NCI-H2171 (cell line): ENCODE measurements at places on chromosomes 11 and 22.
A peak's percentile ranks its signal among the peaks of the same experiment; 100 is the strongest.

GRCh38 chr11:128476729-128477128, 110.6 kb downstream of the ETS1 start:
- no peak for DNase-seq

DNA sequence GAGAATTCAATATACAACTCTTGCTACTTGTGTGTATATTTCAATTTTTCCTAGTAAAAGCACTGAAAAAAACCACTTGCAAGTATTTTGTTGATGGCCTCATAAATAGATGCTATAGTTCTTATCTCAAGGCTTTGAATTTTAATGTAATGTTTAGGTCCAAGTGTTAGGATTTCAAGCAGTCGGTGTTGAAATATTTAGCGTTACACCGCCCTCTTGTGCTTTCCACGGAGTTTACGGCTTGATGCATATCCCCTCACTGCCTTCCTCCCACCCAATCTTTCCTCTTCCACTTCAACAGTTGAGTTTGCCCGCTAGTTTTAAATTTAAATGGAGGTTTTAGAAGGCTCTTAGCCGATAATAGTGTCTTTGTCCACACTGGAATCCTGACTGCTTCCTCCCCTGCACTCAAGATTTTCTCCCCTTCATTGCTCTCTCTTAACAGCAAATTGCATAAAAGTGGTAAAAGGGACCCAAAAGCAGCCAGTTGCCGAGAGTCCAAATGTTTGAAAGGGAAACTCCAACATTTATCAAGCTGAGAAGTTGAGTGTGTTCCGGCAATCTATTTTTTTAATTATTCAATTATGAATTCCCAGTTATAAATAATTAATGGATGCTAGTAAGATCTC, 25.9 kb upstream of the HTATIP2 start:
- DNase-seq: no peak

DNA sequence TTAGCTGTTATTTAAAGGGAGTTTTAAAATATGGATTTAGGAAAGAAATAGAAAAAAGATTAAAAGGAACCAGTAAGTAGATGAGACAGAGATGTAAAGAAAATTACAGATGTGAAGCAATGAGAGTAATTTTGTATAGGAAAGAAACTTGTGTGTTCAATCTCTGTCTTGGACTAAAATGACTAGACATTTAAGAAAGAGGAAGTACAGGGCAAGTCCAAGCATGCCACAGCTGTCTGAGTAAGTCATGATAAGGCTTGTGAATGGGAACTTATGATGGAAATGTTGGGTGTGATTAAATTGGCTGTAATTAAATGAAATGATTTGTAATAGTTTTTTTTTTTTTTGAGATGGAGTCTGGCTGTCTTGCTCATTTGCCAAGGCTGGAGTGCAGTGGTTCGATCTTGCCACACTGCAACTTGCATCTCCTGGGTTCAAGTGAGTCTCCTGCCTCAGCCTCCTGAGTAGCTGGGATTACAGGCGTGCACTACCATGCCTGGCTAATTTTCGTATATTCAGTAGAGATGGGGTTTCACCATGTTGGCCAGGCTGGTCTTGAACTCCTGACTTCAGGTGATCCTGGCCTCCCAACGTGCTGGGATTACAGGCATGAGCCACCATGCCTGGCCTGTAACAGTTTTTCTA, 5.9 kb upstream of the ACY3 start:
- no peak for DNase-seq

DNA sequence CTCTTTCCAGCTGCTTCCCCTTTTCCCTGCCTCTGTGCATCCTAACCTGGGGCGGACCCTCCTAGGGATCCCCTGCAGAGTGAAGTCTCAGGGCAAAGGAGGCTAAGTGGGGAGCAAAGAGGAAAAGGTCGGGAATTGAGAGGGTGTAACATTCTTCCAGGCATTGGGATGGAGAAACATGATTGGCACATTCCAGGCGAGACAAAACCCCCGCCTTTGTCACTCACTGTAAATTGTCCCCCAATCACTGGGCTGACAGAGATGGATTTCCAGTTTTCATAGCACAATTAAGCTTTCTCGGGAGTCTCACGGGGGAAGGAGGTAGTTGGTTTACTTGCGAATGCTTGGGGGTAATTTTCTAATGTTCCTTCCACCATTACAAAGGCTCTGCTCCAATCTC, 74.9 kb downstream of the MIAT start:
- no peak for DNase-seq

DNA sequence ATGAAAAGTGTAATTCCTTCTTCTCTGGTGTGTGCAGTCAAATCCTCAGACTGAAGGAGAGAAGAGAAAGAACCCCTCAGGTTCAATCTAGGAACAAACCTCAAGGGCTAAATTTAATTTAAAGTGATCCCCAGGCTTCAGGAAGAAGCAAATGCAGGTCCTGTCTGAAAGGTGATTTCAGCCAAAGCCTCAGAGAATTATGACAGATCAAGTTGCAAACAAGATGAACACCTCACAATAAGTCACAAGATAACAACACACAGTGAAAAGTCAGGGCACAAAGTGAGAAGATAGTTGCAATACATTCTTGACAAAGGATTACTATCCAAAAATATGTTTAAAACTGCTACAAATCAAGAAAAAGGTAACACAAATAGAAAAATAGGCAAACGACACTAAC, 11.8 kb downstream of the ZP1 start:
- no peak for DNase-seq

DNA sequence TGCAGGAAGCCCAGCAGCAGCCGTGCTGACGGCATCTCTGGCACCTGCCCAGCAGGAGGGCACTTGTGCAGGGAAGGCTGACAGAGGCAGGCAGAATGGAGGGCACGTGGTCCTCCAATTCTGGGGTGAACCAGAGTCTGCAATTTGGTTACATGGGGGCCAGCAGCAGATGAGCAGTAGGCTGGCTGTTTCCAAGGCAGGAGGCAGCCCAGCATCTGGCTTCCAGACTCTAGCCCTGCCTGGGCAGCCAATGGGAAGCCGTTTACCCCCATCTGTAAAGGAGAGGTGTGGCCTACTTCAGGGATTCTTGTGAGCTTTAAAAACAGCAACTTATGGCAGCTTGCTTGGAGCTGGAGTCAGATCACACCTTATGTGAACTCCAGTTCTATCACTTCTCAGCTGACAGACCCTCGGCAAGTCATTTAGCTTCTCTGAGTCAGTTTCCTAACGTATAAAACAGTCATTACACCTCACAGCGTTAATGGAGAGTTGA, 27.9 kb upstream of the RASL10A start:
- DNase-seq: peak; percentile 99

DNA sequence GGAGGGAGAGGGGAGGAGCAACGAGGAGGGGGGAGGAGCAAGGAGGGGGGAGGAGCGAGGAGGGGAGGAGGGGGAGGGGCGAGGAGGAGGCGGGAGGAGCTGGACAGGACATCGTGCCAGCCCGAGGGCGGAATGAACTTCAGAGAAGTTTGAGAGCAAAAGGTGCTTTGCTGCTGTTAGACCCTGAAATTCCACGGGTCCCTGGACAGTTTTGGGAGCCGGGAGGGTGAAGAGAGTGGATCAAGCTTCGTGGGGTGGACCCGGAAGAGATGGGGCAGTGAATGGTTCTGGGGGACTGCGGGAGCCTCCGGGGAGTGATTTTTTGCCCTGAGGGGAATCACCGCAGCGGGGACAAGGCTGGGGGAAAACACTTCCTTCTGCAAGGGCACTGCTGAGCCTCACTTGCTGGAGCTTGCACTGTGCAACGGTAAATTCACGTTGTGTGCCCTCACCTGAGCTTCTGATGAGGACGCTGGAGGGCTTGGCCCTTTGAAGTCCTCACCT, 10.7 kb upstream of the NLRP6 start:
- no peak for DNase-seq

DNA sequence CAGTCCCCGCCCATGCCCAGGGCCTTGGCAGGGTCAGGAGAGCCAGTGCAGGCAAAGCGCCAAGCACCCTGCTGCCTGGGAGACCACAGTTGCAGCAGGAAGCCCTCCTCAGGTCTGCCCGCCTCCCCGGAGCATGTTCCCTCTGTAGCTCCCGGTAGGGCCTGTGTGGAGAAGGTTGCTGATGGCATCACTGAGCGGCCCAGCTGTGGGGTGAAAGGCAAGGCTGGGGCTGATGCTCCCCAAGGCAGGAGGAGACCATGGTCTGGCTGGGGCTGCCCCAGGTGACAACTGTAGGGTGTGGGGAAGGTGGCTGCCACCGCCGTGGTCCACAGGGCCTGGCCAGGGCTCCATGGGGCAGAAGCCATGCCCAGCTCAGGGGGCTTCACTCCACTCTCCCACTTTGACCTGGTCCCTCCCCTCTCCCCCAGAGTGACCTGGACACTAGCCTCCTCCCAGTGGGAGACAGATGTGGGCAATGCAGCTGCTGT, 53.0 kb downstream of the CDKN1C start:
- no peak for DNase-seq

GRCh38 chr11:116610190-116610589, 162.6 kb downstream of the BUD13 start:
- peak; percentile 60 for DNase-seq

- DNase-seq: no peak
These were observed 2.5 kb upstream of the TPST2 start for GRCh38 chr22:26592421-26592891.

DNA sequence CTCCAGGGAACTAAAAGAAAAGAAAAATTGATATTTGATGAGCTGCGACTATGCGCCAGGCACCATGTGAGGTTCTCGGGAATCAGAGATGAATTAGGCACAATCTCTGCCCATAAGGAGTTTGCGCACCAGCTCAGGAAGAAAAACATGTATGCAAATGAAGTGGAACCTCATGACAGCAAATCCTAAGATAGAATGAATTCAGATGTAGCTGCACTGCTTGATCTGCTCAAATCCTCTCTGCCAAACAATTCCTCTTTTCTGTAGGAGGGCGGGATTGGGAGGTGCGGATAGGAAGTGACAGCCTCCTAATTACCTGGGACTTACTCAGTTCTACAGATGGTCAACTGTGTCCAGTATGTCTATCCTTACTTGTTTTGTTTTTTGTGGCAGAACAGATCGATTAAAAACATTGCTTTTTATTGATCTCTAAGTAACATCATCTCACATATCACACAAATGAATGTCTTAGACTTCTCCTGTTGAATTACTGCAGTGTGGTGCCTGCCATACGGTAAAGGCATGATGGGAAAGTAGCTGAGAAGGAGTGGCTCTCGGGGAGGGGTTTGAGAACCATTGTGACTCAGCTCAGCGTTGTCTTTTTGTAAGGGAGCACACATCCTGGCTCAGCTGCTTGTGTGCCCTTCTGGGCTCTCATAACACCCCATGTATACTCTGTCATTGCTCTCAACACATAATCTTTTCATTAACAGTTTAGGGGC, 13.9 kb downstream of the CRTAM start:
- DNase-seq: no peak

DNA sequence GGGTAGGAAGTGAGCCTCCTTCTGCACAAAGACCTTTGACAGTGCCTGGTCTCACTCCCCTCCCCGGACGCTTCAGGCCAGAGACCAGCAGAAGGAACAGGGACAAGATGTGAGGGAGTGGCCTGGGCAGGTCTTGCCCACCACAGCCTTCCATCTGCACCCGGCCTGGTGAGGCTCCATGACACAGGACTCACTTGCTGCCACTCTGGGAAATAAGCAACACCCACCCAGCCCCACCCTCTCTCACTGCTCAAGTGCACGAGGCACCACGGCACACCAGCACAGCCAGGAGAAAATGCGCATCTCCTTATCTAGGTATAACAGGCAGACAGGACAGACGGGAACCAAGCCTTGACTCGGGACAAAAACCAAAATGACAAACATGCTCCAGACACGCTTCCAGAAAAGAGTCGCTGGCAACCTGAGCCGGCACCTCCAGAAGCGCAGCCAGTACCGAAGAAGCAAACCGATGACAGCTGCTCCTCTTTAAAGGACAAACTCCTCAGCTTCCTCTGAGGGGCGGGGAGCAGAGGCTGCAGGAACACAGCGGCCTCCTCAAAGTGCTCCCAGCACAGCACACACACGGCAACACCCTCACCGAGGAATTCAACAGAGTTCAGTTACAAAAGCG, 41.7 kb downstream of the BRD1 start:
- no peak for DNase-seq

DNA sequence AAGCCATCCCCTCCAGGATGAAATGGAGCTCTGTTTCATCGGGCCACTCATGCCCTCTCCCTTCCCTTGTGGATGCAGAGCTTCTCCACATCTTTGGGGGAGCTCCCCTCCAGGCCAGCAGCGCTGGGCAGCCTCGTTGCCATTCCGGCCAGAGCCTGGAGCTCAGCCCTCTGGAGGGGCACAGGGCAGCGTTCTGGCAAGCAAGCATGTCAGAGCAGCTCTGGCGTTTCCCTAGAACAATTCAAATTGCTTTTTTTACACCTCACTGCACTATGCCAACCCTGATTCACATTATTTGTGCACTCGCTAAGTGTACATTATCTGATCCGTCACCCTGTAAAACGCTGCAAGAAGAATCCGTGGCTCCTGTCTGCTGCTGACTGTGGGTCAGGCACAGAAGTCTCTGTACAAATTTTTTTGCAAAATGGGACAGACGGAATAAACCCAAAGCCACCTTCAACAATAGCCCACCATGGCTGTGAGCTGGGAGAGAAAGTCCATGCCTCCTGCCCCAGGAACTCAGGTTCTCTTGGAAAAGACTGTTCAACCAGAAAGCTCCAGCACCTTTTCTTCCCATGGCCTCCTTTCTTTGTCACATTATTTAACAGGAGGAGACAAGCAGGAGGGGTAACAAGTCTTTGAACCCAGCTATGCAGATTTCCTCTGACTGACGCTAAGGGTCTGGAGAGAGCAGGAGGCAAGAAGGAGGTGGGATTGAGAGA, 139.5 kb upstream of the CADM1 start:
- DNase-seq: no peak

DNA sequence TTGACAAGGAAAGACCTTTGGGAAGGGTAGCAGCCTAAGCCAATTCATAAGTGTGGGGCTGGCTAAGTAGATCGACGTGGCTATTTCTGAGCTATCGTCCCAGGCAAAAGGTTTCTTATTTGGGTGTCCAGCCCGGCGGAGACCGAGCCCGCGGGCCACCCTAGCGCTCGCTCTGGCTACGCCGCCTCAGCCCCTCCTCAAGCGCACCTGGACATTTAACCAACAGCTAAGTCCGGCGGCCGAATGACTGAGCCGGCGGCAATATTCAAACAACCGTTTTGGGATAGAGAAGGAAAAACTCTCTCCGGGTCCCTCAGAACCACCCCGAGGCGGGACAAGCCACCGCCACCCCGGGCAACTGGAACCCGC, 457 bp downstream of the RNF141 start:
- no peak for DNase-seq

- peak; percentile 3 for DNase-seq
These were observed 395.7 kb downstream of the MN1 start for GRCh38 chr22:27405672-27406388.

DNA sequence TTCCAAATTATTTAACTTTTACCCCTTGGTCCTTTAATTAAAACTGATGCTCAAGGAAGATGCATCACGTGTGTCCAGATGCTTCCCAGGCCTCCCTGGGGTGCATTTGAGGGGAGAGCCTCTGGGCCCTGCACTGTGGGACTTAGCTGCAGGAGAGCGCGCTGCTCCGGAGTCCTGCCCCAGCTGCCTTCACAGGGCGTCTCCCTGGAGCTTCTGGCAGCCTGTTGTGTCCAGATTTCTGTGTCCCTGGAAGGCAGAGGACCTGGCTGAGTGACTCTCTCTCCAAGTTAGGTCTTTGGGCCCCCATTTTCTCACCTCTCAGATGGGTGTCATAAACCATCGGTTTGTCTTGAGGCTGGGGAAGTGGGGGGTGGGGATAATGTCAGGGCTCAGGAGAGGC, 3.0 kb downstream of the ARHGAP8 start:
- no peak for DNase-seq

- DNase-seq: peak; percentile 93
These were observed 8.5 kb upstream of the NAALADL1 start for GRCh38 chr11:65066805-65067291.

GRCh38 chr11:84648471-84648870, 978.7 kb downstream of the DLG2 start:
- DNase-seq: no peak
